Non-pigmented ciliary epithelial cell (primary cell): ENCODE measurements at places on chromosomes 2 and 18.

DNA sequence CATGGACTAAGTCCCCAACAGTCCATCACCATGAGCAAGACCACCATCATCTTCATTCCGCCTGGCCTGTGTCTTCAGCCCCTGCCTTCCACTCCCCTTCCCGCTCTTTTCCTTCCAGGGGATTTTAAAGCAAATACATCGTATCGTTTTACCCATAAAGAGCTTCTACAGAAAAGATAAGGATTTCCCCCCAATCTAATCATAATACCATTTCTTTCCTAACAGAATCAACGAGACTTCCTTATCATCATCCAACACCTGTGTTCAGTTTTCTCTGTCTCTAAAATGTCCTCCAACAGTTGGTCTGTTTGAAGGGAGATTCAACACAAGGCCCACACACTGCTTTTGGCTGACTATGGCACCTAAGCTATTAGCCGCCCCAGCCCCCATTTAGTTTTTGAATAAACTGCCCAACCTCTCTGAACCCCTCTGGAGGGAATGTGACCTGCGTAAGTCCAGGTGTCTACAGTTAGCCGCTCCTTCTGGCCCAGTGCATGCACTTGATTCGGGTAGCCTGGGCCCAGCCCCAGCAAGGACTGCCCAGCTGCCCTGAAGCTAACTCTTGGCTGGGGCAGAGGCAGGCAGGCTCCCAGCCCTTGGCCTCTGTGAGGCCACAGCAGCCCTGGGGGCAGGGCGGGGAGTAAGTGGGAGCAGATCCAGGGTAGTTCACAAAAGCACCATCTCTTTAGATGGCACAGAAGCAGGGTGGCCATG, 25.3 kb upstream of the SEMA4C start:
- no peak for DNase-seq

GRCh38 chr2:56803596-56803995, 619.8 kb downstream of the CCDC85A start:
- no peak for DNase-seq

GRCh38 chr18:21701621-21702020, 3.0 kb downstream of the ABHD3 start:
- no peak for DNase-seq

GRCh38 chr2:147663962-147664361, 180.9 kb upstream of the ACVR2A start:
- DNase-seq: no peak

DNA sequence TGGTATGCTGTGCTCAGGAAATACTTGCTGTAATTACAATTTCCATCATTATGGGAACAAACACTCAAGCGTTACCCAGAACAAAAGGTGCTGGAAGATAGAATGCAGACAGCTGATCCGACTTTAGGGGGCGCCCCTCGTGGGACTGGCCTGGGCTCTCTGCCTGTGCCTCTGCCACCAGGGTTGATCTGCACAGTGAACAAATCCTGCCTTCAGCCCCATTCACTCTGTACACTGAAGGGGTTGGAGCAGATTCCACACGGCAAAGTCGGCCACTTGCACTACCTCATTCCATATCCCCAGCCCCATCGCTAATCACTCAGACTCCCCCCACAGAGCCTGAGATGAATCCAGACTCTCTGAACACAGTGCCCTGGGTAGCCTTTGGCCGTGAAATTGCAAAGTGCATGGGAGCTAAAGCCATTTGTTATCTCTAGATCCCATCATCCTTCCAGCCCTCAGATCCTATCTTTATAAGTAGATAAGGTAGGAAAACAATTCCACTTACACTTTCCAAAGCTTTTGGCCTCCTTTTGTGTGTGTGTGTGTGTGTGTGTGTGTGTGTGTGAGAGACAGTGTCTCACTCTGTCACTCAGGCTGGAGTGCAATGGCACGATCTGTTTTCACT, 69.3 kb downstream of the INPP5D start:
- DNase-seq: no peak

DNA sequence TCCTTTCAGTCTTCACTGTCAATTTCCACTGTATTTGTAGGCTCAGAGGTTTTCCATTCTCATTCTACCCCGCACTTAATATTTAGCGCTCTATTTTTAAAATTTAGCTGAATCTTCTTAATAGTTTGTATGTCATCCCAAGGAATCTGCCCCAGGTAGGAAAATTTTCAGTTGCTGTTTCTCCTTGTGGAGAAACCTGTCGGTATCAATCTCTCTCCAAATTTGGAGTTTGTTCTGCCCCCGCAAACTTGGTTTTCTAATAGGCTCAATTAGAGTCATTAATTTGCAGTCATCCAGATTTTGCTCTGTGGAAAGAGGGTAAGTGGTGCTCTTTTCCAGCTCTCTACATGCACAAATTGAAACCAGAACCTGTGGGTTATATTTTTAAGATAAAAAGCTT, 87.6 kb downstream of the DNAH6 start:
- no peak for DNase-seq

- no peak for DNase-seq
These were observed 216.9 kb upstream of the REV1 start for GRCh38 chr2:99706735-99707134.

DNA sequence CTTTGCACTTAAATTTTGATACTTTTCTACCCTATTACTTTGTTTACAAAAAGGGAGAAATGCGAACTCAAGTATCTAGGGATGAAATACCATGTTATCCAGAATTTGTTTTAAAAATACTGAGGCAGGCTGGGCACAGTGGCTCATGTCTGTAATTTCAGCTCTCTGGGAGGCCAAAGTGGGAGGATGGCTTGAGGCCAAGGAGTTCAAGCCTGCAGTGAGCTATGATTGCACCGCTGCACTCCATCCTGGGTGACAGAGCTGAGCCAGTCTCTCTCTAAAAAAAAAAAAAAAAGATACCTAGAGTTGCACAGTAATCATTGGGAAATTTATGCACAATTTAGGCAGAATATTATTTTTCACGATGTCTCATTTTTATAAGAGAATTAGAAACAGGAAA, 12.4 kb upstream of the VAPA start:
- no peak for DNase-seq

DNA sequence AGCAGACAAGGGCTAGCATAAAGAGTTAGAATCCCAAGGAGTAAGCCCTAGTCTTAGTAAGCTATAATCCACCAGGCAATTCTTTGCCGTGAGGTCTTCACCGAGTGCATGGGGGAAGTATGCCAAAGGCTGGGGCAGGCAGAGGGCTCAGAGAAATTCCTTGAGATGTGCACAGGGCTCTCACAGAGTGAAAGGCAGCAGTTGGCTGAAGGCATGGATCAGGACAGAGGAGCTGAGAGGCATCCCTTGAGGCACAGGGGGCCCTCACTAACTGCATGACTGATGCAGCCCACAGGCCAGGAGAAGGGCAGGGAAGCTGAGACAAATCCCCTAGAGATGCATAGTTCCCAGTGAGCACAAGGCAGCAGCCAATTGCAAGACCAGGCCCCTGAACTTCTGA, 34.1 kb downstream of the PTH2R start:
- no peak for DNase-seq

DNA sequence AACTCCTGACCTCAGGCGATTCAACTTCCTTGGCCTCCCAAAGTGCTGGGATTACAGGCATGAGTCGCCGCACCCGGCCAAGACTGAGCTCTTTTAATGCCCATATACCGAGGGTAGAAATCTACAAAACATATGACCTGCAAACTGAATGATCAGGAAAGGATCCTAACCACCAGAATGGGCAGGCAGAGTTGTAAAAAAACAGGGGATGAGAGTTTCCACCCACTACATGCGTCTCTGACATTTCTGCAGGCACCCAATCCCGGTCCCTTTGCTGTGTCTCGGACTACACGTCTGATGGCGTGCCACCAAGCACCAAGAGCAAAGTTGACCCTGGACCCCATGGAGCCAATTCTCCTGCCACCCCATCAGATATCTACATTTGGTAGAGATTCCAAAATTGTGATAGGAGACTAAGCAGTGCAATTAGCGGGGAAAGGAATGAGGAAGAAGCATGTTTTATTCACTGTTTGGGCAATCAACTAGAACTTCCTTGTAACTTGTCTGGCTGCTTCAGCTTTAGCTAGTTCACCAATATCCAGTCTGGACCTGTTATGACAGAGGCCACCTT, 74.1 kb downstream of the ATP8B1 start:
- no peak for DNase-seq

- no peak for DNase-seq
These were observed 61.2 kb upstream of the FZD5 start for GRCh38 chr2:207830778-207831438.

GRCh38 chr2:33021542-33022227, 74.9 kb downstream of the LTBP1 start:
- peak; percentile 84 for DNase-seq

DNA sequence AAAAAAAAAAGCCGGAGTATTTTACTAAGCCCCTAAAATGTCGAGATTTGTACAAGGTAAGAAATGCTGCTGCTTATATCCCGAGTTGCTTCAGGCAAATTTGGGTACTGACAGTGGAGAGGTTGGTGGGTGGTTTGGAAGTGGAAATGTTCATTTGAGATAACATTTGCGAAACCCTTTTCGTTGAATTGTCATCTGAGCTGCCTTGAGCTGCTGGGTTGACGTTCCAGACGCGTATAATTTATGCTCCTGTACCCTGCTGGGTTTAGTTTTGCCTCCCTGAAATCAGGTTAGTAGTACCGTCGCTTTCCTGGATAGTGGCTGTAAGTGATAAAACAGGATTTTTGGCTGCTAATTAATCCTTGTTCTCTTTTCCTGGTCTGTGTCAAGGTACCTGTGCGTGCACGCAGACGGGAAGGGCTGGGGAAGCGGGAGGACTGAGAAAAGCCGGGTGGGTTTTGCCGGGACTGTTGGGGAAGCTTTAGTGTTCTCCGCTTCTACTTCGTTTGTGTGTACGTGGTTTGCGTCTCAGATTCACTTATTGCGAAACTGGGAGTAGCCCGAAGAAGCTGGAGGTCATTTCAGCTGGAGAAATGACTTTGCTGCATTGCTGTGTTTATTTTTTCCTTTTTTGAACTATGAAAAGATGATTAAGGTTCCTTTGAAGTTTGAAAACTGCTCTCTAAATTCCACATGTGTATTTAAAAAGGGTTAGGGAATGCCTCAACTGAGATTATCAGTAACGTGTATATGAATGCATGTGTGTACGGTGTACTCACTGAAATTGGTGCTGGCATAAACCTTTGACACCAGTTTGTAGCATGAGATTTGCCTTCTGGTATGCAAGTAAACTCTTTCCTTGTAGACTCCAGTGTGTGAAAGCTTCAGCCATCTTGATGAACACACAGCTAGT, 709 bp downstream of the UGP2 start:
- no peak for DNase-seq

DNA sequence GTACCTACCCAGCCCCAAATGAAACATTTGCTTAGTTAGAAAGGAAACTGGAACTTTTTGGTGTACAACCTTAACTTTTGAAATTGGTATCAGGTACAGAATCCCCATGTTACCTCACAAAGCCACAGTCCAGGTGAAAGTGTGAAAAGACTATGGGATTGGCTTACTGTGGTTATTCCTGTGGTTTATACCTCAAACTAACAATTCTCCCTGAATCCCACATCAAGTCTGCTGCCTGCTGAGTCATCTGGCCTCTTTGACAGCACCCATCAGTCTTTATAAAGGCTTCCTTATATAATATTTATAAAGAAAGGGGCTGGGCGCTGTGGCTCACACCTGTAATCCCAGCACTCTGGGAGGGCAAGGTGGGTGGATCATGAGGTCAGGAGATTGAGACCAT, 164.6 kb downstream of the TMEM247 start:
- no peak for DNase-seq

DNA sequence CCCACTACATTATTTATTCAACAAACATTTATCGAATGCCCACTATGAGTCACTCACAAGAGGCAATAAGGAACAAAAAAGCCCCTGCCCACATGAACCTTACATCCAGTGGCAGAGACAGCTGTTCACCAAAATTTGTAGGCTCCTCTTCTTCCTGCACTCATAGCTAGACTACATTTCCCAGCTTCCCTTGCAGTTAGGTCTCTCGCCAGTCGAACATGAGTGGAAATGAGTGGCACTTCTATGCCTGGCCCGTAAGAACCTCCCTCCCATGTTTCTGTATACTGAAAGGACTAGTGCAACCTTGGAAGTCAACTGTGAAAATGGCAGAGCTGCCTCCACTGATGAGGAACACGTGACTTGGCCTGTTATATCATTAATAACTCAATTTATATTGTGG, 19.4 kb upstream of the NCOA1 start:
- no peak for DNase-seq

- DNase-seq: peak; percentile 44
These were observed 27.0 kb upstream of the MGAT4A start for GRCh38 chr2:98757904-98758421.

DNA sequence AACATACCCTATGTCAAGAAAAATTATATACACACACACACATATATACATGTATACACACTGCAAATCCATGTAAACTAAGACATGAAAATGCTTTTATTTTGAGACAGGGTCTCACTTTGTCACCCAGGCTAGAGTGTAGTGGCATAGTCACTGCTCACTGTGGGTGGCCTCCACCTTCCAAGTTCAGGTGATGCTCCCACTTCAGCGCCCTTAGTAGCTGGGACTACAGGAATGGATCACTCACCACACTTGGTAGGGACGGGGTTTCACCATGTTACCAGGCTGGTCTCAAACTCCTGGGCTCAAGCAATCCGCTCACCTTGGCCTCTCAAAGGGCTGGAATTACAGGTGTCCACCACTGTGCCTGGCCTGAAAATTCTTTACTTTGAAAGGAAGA, 617.6 kb downstream of the NYAP2 start:
- DNase-seq: no peak

DNA sequence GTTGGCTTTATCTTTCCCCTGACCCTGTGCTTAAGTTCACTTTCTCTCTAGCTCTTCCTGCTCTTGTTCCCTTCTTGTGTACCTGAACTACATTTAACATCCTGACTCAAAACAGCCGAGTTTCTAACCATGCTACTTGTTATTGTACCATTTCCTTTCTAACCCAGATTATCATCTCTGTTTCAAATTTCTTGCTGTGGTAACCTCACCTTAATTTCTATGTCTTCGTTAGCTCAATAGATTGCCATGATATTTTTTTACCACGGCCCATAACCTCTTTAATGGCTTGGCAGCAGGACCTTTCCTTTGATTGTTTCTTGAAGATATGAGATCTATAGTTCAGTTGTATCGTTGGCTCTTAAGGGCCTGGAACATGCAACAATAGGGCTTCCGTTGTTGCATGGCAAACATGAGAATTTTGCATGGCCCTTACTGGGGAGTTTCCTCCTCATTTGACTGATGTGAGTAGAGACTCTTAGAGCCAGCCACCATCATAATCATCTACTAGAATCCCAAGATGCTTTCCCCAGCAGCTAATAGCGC, 11.1 kb downstream of the CFAP36 start:
- DNase-seq: no peak

- no peak for DNase-seq
These were observed 233.3 kb downstream of the LDLRAD4 start for GRCh38 chr18:13451661-13452387.
